ENCODE measurements at places on chromosomes 13 and 19.

DNA sequence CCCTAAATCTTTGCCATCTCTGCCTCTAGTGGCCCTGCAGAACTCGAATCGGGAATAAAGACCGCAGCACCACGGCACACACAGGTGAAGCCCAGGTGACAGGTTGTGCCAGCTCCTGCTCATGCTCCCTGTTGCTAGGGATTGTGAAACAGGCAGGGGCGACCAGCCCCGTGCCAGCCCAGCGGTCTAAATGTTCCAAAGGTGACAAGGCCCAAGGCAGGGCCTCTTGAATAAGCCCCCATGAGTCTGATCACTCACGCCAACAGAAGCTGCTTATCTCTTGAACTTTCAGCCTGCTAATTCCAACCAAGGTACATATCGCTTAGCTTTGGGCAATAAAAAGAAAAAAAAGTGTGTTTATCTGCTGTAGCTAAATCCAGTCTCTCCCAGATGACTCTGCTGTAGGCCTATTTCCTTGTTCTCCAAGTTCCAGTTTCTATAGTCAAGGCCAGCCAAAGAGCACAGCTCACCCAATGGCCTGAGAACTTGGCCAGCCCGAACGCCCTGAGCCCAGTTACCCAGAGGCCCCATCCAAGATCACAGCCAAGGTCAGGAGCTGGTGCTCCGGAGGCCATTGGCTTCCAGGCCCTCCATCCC is 191.1 kb upstream of the GPR12 start:
- no peak for DNase-seq

DNA sequence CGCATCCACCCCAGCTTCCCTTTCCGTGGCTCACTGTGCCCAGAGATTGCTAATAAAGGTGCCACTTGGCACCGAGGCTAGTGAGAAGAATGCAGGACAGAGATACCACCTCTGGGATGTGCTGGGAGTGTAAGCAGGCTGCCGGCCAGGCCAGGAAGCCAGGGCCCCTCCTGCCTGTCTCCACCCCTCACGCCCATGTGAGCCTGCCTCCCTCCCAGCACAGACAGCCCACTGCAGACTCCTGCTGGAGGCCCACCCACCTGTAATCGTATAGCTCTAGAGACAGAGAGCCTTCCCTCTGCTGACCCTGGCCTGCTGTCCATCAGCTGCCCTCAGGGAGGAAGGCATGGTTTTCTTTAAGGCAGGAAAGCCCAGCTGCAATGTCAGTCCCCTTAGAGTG is 13.9 kb downstream of the VSTM2B start:
- DNase-seq = no peak

DNA sequence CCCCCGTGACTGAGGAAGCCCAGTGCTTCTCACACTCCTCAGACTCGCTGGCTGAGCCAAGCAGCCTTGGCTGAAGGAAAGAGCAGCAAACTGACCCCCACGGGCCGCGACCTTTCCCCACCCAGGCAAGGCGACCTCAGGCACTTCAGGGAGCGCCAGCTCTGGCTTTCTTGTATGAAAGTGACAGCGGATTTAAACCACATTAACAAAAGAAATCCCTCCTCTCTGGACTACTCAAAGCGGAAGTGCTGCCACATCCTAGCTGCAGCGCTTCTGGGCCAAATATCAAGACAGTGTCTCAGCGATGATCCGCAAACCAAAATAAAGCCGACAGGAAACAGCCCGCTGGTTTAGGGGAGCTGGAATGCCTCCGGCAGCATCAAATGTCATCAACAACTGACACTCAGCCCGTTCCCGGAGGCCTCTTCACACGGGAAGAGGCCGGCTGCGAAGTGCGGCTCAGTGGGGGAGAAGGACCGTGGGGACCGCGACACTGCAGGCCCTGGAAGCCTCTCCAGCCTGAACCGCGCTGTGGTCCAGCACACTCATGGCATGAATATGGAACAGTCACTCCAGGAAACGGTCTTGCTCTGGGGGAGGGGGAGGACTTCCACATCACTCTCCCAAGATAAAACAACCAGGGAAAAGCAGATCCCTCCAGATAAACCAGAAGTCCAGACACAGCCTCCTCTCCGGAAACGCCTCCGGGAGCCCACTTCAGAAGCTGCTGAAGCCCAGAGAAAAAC is 1.4 kb downstream of the RASA3 start:
- peak; percentile 66 for DNase-seq

DNA sequence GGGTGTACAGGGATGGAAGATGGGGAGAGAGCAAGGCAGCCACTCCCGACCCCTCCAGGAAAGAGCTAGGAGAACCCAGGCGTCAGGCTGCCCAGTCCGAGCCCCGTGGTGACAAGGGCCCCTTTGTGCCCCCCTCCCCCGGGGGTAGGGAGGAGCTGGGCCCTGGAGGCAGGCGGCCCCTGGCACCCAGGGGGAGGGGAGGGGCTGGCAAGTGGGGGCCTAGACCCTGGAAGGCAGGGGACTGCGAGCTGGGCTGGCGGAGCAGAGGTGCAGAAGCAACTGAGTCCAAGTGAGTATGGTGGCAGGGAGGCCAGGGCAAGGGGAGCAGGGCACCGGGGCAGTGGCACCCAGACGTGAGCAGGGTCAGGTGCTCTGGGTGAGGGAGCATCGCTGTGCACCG is at the start of gene MAG:
TSS of gene MAG (plus strand) at position 246 of the 400 bp plus-strand sequence. CDS start 3,248 bp downstream, outside the sequence.
- DNase-seq = no peak

DNA sequence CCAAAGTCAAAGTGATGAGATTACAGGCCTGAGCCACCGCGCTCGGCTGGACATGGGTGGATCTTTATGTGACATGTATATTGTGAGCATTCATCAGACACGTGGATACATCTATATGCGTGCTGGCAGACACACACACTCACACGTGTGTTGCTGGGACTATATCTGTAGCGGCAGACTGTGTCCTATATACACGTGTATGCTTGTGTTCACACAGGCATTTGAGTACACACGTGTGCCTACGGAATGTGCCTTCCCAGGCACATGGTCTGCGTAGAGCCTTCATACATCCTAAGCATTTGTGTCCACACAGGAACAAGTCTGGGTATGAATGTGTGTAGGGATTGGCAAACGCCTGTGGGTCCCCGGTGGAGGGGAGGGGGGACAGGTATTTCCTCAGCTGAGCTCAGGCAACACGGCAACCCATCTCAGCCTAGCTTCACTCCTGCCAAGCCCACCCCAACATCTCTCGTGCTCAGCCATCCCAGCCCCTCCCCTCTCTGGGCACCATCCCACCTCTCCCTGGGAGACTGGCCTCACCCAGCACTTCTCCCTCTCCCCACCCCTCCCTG is 2.6 kb downstream of the UNC13A start:
- DNase-seq = no peak

GRCh38 chr19:15196360-15197005 is 4.3 kb downstream of the NOTCH3 start:
- no peak for DNase-seq

All from stimulated activated naive CD8-positive, alpha-beta T cell treated with anti-CD3 and anti-CD28 coated beads, Interleukin-15, Interleukin-2, amounts not matched to agents 100 U/mL and 50 U/mL, for 24 hours (primary cell).